Osteocyte (in vitro differentiated cells): ENCODE measurements at places on chromosomes 7 and 10. TPM values are rescaled to one million over a fixed set of nuclear protein-coding genes. Genes with fewer than 3 reads are reported as not detected.

Gene ZNF727
- not detected in 2 replicates for total RNA-seq

Gene CPN1
- not detected in 2 replicates for total RNA-seq

DNA sequence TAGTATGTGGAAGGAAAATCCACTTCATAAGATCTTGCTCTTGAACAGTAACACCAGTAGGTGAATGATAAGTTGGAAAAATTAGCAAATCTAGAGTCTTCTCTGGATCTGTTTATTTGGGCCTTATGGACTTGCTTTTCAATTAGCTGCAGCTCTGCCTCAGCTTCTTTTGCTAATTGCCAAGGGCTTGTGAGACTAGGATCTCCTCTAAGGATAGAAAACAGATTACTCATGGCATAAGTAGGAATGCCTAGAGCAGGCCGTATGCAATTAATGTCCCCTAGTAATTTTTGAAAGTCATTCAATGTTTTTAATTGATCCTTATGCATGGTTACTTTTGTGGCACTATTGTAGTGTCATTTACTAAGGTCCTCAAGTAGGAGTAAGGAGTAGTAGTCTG is 36.5 kb upstream of the DDX50 start:
- DNase-seq: no peak

DNA sequence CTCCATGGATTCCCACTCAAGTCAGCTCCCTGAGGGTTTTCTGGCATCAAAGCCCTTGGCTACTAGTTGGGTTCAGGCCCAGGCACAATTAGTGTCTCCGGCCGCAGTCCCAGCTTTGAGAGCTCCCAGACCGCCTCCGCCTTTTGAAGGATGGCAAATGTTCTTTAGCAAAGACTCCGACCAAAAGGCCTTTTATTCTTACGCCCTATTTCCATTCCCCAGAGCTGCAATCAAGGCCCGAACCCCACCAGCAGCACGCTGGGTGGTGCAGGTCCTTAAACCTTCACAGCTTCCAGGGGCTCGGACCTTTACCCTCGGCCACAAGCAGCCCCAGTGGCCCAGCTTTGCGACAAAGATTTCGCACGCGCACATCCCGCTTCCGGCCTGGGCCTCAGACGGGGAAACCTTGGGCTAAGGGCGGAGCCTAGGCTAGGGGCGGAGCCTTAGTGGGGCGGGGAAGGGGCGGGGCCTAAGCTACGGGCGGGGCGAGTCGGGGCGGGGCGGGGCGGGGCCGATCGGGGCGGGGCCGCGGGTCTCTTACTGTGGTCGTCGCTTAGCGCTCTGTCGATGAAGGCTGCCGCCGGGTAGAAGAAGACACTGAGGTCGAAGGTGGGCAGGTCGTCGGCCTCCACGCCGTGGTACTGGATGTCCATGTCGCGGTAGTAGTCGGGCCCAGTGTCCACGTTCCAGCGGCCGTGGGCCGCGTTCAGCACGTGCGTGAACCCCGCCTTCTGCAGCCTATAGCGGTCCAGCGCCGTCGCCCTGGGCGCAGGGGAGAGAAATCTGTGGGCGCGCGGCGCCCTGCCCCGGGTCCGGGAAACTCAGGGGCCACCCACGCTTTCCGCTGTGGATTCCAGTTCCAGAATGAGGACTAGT is 68.0 kb upstream of the SAMD8 start:
- DNase-seq: no peak

GRCh38 chr10:59577984-59578383 is 131.7 kb downstream of the SLC16A9 start:
- no peak for DNase-seq

- no peak for DNase-seq
Measured at GRCh38 chr10:14171336-14171735, 159.4 kb downstream of the FRMD4A start.
